ENCODE measurements at places on chromosomes 6 and 20.
A peak's percentile ranks its signal among the peaks of the same experiment; 100 is the strongest.

DNA sequence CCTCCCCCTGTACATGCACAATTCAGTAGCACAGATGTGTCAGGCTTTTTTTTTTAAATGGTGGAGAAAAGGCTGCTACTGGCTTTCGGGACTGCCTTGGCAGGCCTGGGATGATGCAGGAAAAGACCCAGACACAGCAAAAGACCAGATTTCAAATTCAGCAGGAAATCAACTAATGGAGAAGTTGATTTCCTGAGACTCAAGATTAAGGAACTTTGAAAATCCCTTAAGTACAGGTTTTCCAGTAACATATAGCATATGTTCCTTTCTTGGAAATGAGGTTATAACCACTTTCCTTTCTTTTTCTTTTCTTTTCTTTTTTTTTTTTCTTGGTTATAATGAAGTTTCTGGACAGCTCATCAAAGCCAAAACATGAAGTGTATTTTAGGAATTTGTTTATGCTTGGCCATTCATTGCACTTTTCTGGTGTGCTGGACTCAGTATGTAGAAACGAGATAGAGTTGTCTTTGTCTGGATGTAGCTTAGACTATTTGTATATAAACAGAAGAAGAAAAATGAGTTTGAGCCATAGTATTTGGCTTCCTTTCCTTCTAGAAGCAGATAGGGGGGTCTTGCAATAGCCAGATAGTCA lies 119.4 kb downstream of the SASH1 start:
- DNase-seq, result no peak

- no peak for DNase-seq
Measured at GRCh38 chr6:62480544-62480943, 194.5 kb upstream of the KHDRBS2 start.

- no peak for DNase-seq
Measured at GRCh38 chr20:4444404-4444803, 277.3 kb upstream of the PRND start.

DNA sequence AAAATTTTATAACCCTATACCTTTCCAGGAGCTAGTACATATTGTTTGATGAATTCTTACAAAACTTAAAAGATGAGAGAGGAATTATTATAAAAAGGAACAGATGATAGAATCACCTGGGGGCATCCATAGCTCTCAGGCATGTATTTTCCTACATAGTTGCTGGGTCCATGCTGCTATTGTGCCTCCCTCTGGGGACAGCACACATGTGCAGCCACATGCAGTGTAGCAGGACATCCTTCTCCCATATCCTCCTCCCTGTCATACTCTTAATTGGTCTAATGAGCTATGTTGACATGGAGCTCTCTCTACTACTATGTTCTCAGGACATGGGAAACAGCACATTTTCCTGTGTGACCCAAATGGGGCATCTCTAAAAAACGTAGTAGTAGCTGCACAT lies 898.2 kb upstream of the MAP3K7 start:
- no peak for DNase-seq

DNA sequence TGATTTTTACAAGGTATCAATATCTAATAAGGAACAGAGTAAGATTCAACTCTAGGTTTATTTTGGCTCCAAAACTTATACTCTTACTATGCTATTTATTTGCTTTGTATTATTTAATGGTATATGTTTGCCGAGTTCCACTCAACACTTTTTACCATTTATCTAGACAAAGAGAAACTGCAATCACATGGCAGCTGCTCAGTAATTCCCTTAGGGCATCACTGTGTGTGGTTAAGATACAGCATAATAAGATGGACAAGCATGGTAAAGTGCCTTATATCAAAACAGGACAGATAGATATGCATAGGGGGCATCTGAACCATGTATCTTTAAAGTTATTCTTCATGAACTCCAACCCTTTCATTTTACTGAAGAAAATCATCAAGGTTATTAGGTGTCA lies 483.0 kb upstream of the ID4 start:
- no peak for DNase-seq

DNA sequence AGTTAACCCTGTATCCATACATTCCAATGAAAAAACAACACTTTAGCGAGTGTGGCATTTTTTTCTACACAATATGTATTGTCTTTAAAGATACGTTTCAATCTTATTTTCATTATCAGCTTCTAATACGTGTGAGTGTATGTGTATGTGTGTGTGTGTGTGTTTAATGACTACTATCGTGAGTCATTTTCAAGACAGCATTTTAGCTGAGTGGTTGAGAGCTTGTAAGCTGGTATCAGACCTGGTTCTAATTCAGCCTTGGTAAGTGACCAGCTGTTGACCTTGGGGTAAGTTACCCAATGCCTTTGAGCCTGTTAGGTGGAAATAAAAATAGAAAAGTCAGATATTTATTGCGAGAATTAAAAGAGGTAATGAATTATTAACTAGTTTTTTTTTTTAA lies 320.0 kb upstream of the NT5E start:
- no peak for DNase-seq

DNA sequence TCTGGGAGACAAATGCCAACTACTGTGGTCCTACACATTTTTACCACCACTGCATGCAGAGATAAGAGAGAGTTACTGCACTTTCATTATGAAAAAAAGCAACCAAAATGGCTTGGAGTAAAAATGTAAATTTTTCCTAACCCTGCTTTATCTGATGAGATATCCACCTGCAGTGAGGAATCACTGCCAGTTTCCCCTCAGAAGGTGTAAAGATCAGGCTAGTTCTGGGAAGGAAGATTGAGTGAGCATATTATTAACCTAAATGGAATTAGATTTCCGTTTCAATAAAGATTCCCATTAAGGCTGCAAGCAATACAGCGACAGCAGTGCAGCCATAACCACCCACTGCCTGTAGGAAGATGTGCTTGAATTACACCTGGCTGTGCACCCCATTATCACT lies 84.9 kb downstream of the QRSL1 start:
- no peak for DNase-seq

- DNase-seq, result no peak
Measured at GRCh38 chr6:157143890-157144798, 179.2 kb downstream of the TMEM242 start.

GRCh38 chr6:97282238-97282725 lies 734 bp downstream of the MMS22L start:
- DNase-seq, result no peak

- DNase-seq, result peak; percentile 86
Measured at GRCh38 chr6:28880894-28881780, 42.6 kb downstream of the TRIM27 start.

DNA sequence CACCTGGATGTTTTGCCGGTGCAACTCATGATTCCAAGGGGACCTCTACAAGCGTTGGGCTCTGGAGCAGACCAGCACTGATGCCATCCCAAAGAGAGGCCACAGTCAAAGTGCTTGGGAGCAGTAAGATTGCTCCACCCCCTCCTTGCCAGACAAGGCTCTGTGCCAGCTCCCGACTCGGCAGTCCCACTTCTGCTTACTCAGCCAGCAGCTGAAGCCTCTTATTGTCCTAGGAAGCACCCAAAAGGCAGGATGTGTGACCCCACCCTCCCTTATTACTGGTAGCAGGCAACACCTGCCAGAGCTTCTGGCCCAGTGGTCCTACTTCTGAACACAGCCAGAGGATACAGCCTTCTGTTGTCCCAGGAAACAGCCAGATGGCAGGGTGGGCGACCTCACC lies 614.2 kb downstream of the TENT5A start:
- no peak for DNase-seq

DNA sequence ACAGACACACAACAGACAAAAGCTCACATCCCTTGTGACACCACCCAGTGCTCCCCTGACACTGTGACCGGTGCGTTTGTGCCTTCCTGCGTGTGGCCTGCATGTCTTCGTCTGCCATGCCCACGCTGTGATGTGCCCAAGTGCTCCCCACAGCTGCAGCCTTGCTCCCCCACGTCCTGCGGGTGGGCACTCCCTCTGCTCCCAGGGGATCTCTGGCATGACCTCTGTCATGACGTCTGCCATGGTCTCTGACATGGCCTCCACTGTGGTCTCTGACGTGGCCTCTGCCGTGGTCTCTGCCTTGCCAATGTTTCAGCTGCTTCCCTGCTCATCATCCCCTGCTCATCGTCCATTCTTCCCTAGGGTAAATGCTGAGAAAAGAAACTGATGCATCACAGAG lies 200.9 kb downstream of the DLL1 start:
- DNase-seq, result no peak

DNA sequence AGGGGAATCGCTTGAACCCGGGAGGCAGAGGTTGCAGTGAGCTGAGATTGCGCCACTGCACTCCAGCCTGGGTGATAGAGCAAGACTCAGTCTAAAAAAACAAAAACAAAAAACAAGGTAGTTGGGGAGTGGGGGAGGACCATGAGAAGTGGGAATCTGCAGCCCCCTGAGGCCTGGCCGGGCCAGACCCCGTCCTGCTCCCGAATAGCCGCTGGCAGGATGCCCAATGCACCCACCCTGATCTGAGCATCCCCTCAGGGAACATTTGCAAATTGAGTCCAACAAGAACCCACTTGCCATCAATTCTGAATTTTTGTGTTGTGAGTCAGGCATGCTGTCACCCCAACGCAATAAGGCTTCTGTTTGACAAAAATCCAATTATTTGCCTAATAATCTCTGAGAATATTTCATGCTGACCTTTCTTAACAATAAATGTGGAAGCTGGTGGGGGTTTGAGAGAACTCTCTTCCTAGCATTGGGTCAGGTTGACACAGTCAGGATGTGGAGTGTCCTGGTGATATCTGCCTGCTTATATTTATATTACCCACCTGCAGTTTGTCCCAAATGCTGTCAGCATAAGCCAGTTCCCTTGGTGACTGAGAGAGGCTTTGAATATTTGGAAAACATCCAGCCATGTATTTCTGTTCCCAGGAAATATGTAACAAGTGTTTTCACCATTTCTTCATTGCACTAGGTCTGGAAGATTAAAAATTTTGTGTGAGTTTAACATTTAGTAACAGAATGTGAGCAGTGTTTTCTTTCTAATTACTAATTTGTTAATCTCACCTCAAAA lies 28.4 kb upstream of the FRMD1 start:
- DNase-seq, result no peak

GRCh38 chr20:34956751-34957472 lies 1.2 kb downstream of the MYH7B start:
- no peak for DNase-seq

GRCh38 chr6:107330168-107330567 lies 129.2 kb downstream of the PDSS2 start:
- peak; percentile 68 for DNase-seq

DNA sequence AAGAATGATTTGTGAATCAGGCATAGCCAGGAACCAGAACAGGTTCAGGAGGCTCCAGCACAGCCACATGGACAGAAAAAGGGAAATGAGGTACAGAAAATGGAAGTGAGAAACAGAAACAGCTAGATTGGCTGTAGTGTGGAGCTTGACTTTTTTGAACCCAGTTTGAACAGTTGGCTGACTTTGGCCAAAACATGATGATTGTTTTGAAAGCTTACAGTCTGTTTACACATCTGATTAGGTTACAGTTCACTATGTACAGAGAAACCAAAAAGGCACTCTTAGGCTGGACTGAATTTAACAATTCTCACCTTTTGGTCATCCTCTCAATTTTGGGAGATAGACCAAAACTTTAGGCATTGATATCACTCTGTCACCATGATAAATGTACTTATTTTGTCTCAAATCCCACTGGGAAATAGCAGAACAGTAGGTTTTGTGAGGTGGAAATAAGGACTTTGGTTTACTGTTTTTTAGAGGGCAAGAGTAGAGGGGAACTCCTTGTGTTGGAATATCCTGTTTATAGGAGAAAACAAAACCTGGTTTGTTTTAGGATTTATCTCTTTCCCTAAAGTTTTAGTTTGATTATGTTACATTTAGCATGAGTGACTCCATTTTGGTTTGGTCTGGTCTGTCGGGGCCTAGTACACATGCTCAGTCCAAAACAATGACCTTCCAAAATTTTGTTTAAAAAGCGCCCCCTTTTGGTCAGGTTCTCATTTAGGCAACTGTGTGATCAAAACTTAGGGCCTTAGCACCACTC lies 123.1 kb downstream of the OLIG3 start:
- no peak for DNase-seq

DNA sequence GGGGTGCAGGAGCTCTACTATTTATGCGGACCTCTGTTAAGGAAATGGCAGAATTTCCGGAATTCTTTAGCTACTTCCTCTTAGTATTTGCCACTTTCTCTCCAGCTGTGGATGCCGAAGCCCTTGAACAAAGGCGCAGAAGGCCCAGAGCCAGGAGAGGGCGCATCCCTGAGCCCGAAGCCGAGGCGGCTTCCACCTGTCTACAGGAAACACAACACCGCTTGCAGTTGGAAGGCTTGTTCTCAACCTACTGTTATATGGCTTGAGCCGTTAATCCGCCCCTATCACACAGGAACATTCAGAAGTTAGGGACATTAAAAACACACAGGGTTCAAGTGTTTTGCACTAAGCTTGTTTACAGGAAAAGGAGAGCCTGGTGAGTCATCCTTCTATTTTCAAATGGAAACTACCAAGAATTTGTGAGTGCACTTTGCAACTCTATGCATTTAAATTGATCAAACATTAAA lies 417.1 kb downstream of the BCKDHB start:
- DNase-seq, result no peak

DNA sequence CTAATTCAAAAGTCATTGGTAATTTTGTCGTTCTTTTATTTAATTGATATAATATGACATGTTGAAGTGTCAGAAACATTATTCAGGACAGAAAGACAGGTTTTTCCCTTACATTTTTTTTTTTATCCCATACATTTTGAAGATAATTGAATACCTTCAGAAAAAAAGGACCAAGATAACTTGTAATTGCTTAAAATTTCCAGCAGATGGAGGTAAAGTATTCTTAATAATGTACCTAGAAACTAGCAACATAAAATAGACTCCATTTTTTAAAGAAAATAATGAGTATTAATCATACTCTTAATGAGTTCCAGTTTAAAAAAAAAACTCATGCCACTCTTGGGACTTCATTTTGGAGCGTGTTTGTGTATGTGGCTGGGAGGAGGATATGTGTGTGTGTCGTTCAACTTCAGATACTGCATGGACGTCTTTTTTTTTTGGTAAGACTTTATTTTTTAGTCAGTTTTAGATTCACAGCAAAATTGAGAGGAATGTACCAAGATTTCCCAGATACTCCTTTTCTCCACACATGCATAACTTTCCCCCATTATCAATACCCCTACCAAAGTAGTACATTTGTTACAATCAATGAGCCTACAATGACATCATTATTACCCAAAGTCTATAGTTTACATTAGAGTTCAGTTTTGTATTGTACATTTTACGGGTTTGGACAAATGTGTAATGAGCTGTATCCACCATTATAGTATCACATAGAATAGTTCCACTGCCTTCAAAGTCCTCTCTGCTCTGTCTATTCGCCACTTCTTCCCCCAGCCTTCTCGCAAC lies 79.4 kb downstream of the ROS1 start:
- DNase-seq, result no peak

DNA sequence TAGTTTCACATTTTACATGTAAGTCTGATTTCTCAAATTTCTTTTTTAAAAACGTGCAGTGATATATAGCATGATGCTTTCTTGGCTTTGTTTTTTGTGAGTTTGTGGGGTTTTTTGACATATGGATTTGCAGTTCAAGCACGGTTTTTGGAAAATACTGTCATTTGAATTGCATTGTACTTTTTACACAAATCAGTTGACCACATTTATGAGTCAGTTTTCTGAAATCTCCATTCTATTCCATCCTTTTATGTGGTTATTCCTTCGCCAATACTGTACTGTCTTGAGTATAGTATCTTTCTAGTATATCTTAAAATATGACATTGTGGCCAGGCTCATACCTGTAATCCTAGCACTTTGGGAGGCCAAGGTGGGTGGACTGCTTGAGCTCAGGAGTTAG lies 890.0 kb upstream of the CITED2 start:
- DNase-seq, result no peak

GRCh38 chr20:16819483-16819882 lies 71.3 kb downstream of the OTOR start:
- DNase-seq, result no peak

Measured in activated naive CD4-positive, alpha-beta T cell treated with anti-CD3 and anti-CD28 coated beads for 36 hours (primary cell).